ENCODE measurements at places on chromosomes 3 and 15. TPM values are rescaled to one million over a fixed set of nuclear protein-coding genes. Genes with fewer than 3 reads are reported as not detected.

The LDHAL6B gene
- not detected for total RNA-seq

The RFT1 gene
- total RNA-seq: 9.0 TPM

The GPR87 gene
- under 0.01 TPM for total RNA-seq

The RPL29 gene
- total RNA-seq: 1,134 TPM

The CERS3 gene
- total RNA-seq: not detected

The SOX14 gene
- not detected for total RNA-seq

The KCNAB1 gene
- 4.8 TPM for total RNA-seq

The RASGRF1 gene
- not detected for total RNA-seq

The CTXN2 gene
- total RNA-seq: not detected

The MAGEL2 gene
- total RNA-seq: under 0.01 TPM

The SLC22A13 gene
- 0.58 TPM for total RNA-seq

The SMCO1 gene
- total RNA-seq: 0.28 TPM

The C3orf70 gene
- 1.9 TPM for total RNA-seq

The TGM4 gene
- not detected for total RNA-seq

The SEC22C gene
- 69.2 TPM for total RNA-seq

Measured in regular cardiac myocyte (primary cell).